A673 (cell line): ENCODE measurements at places on chromosomes 2 and 18. TPM values are rescaled to one million over a fixed set of nuclear protein-coding genes. Genes with fewer than 3 reads are reported as not detected.

DNA sequence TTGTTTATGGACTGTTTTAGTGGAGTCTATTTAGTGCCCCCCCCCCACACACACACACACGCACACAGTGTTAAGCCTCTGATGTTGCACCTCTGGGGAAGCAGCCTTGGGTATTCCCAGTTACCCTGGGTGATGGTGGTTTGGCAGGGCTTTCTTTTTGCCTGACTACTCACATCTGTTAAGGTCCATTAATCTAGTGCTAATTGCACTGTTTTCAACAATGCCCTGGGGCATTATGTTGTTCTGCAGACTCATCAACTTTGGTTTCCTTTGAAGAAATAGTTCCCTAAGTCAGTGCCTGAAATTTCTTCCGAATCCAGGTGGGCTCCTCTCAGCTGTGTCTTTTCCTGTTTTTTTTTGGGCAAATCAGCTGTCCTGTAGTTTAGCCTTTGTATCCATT, 34.7 kb downstream of the SPOPL start:
- no peaks in the 10 kb centered on the region for H3K36me3 ChIP-seq
- peak; percentile 30 for DNase-seq
- no peak overlapping the region for H3K27ac ChIP-seq

Gene PPP1R7
- 70.7 and 76.5 TPM in 2 replicates for total RNA-seq

- no peak overlapping the region for H3K27ac ChIP-seq
- no peak overlapping the region for H3K4me3 ChIP-seq
- no peaks in the 10 kb centered on the region for H3K27me3 ChIP-seq
- H3K4me1 ChIP-seq, result no peaks in the 10 kb centered on the region
Observed at GRCh38 chr2:142734231-142734630, 143.2 kb upstream of the KYNU start.

Gene REG1A
- total RNA-seq, result not detected in 2 replicates

- H3K27me3 ChIP-seq, result no peaks in the 10 kb centered on the region
- DNase-seq, result no peak
- no peaks in the 10 kb centered on the region for H3K36me3 ChIP-seq
- H3K27ac ChIP-seq, result no peak overlapping the region
Observed at GRCh38 chr2:160347269-160347863, 146.2 kb downstream of the RBMS1 start.

DNA sequence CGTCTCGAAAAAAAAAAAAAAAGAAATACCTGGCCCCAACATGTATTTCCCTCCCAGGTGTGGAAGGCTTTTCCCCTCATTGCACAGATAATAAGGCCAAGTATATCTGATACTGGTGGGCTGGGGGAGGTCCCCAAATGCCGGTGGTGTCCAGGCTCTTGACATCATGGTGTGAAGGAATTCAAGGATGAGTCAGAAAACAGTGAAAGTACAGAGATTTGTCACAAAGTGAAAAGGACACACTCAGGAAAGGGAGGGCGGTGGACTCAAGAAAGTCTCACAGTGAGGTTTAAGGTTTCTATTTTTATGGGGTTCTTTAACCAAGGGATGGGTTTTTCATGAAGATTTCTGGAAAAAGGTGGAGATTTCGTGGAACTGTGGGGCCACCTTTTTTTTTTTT, 37.8 kb upstream of the FZD5 start:
- DNase-seq, result no peak
- no peaks in the 10 kb centered on the region for H3K4me1 ChIP-seq
- H3K4me3 ChIP-seq, result no peak overlapping the region
- no peaks in the 10 kb centered on the region for H3K27me3 ChIP-seq

DNA sequence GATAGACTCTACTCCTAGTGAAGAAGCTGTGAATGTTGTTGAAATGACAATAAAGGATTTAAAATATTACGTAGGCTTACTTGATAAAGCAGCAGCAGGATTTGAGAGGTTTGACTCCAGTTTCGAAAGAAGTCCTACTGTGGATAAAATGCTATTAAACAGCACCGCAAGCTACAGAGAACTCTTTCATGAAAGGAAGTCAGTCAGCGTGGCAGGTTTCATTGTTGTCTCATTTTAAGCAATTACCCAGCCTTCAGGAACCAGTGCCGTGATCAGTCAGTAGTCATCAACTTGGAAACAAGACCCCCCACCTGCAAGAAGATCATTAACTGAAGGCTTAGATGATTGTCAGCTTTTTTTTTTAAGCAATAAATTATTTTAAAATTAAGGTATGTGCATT, 14.0 kb downstream of the USP14 start:
- H3K27me3 ChIP-seq, result no peaks in the 10 kb centered on the region
- H3K36me3 ChIP-seq, result peaks cover 41% of the 10 kb centered on the region
- peak overlapping the region; percentile 51 for H3K27ac ChIP-seq
- peaks cover 8% of the 10 kb centered on the region for H3K4me1 ChIP-seq

- no peaks in the 10 kb centered on the region for H3K27me3 ChIP-seq
- peak overlapping the region; percentile 76 for H3K4me3 ChIP-seq
- no peaks in the 10 kb centered on the region for H3K4me1 ChIP-seq
- peak; percentile 68 for DNase-seq
- peak overlapping the region; percentile 42 for H3K27ac ChIP-seq
Observed at GRCh38 chr2:156399950-156400705, 36.1 kb upstream of the GPD2 start.

Gene HOXD13
- total RNA-seq, result 32.7 and 33.8 TPM in 2 replicates

DNA sequence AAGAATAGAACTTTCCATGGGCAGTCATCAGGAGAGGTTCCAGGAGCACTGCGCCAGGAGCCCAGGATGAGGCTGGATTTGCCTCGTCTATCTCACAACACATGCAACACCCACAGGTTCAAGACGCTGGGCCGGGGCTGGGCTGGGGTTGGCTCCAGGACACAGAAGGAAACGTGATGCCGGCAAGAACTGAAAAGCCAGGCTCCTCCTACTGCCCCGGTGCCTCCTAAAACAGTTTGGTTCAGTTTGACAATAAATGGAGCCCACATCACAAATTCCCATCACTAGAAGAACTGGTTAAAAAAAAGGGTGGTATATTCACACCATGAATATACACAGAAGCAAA, 75.9 kb downstream of the INHBB start:
- no peak overlapping the region for H3K4me3 ChIP-seq
- H3K27me3 ChIP-seq, result peaks cover 7% of the 10 kb centered on the region
- H3K36me3 ChIP-seq, result no peaks in the 10 kb centered on the region
- no peak for DNase-seq

DNA sequence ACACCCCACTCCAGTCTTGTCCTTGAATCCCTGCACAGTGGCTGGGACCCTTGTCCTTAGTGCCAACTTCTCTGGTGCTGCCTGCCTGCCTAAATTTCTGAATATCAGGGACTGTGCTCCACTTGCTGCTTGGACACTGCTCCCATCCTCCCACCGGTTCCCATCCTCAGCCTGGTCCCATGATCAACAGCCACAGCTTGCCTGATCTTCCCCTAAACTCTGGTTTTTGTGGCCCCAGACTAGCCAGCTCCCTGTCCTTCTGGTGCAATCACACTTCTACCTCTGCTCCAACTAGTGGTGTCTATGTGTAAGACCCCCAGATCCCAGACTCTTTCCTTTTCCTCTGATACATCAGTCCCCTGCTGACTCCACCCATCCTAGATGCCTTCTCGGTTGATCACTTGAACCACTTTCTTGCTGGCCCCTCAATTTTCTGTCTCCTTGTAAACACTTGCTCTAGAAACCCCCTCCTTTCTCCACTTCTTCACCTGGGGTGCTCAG, 37.2 kb upstream of the POLE4 start:
- no peaks in the 10 kb centered on the region for H3K27me3 ChIP-seq
- no peaks in the 10 kb centered on the region for H3K36me3 ChIP-seq
- DNase-seq, result no peak
- H3K4me3 ChIP-seq, result no peak overlapping the region
- no peaks in the 10 kb centered on the region for H3K4me1 ChIP-seq

GRCh38 chr2:120739438-120740090, 3.9 kb downstream of the GLI2 start:
- peak overlapping the region; percentile 54 for H3K27ac ChIP-seq
- H3K27me3 ChIP-seq, result no peaks in the 10 kb centered on the region
- DNase-seq, result no peak
- H3K4me1 ChIP-seq, result peaks cover 45% of the 10 kb centered on the region
- H3K36me3 ChIP-seq, result no peaks in the 10 kb centered on the region

DNA sequence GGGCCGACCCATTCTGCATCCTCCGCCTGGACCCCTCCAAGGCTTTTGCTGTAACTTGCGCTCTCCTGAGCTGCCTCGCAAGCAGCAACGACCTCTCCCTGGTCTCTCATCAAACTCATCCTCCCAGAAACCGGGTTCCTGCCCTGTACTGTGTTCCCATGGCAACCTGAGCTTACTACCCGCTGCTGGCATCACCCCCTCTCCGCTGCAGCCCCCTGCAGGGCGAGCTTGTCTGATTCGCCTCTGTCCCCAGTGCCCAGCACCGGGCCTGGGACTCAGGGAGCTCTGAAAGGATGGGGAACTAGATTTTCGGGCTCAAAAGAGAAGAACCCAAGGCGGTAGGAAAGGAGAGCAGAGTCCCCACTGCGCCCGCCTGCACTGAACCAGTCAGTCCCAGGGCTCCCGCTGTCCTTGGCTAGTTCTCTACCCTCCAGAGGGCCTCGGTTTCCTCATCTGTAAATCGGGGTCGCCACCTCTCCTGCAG, 463 bp downstream of the HS1BP3 start:
- H3K36me3 ChIP-seq, result no peaks in the 10 kb centered on the region
- peak; percentile 25 for DNase-seq
- no peaks in the 10 kb centered on the region for H3K4me1 ChIP-seq
- peak overlapping the region; percentile 91 for H3K4me3 ChIP-seq
- H3K27me3 ChIP-seq, result peaks cover 1% of the 10 kb centered on the region

Gene MEP1B
- total RNA-seq, result 0.26 TPM in 1 of 2 replicates, not detected in the other

DNA sequence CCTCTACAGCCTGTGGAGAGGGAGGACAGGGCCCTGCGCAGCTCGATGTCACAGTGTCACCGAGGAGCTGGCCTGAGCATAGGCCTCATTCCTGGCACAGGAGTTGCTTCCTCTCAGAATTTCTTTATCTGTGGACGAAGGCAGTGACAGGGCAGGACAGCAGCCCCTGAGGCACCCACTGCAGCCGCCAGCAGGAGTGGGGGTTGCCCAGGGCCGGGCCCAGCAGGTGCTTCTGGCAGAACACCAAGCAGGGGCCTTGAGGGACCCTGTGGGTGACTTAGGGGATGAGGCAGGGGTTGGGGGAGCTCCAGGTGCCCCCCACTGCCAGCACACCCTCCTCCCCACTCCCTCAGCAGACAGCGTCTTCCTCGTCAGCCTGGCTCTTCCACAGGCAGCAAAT, 290.0 kb downstream of the PHLPP1 start:
- no peaks in the 10 kb centered on the region for H3K27me3 ChIP-seq
- H3K4me3 ChIP-seq, result no peak overlapping the region
- H3K4me1 ChIP-seq, result no peaks in the 10 kb centered on the region
- no peak overlapping the region for H3K27ac ChIP-seq
- no peak for DNase-seq

- H3K36me3 ChIP-seq, result no peaks in the 10 kb centered on the region
- no peak overlapping the region for H3K27ac ChIP-seq
- H3K27me3 ChIP-seq, result no peaks in the 10 kb centered on the region
- H3K4me3 ChIP-seq, result no peak overlapping the region
- no peak for DNase-seq
Observed at GRCh38 chr2:152864601-152865149, 146.3 kb downstream of the ARL6IP6 start.

DNA sequence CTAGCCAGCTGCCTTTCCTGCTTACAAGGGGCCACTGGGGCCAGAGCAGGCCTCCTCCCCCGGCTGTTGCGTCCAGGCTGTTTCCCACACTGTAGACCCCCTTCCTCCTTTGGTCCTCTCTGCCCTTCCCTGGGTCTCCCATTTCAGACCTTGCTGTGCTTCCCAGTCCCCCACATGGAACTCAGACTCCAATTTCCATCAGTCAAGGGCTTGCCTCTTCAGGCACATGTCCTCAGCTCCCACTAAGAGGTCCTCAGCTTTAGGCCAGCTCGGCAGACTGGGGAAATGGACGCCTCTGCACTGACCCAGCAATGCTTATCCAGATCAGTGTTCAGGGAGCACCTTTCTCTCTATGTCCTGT, 98.0 kb upstream of the BZW1 start:
- no peaks in the 10 kb centered on the region for H3K36me3 ChIP-seq
- no peak for DNase-seq
- no peaks in the 10 kb centered on the region for H3K4me1 ChIP-seq
- no peak overlapping the region for H3K4me3 ChIP-seq
- H3K27ac ChIP-seq, result peak overlapping the region; percentile 60

Gene CACNB4
- total RNA-seq, result 0.19 TPM in 1 of 2 replicates, not detected in the other

Gene PRKAG3
- total RNA-seq, result not detected in 2 replicates

Gene ALPI
- not detected in 2 replicates for total RNA-seq

DNA sequence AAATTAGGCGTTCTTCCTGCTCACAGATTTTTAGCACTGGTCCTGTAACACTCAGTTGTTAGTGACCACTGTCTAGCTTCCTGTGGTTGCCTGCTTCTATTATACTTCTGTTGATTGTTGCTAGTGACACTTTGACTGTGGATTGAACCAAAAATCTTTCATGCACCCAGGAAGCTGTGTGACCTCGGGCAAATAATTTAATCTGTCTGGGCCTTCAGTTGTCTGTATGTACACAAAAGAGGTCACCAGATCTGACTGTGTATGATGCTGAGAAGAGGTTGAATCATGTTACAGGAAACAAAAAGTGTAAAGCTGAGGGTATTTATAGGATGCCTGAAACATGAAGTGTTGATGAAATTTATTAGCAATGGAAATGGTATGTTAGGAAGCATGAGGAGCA, 12.7 kb downstream of the ICOS start:
- no peaks in the 10 kb centered on the region for H3K27me3 ChIP-seq
- no peaks in the 10 kb centered on the region for H3K36me3 ChIP-seq
- DNase-seq, result no peak

DNA sequence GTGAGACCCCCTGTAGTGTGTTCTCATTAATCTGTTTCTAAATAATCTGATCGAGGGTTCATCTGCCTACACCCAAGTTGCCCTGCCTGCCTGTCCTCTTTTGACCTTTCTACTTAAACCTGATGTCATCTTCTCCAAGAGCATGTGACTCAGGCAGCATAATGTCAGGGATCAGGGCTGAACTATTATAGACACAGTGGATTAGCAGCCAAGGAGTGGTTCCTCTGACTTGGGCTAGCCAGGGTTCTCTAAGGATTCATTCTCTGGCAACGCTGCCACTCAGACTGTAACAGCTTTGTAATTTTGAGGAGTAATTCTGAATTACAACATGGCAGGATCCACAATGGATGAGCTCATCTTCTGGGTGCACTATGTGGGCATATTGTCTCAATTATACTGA, 124.0 kb downstream of the MDH1 start:
- H3K27ac ChIP-seq, result no peak overlapping the region
- no peaks in the 10 kb centered on the region for H3K36me3 ChIP-seq
- H3K4me1 ChIP-seq, result no peaks in the 10 kb centered on the region
- peak; percentile 27 for DNase-seq
- no peak overlapping the region for H3K4me3 ChIP-seq
- no peaks in the 10 kb centered on the region for H3K27me3 ChIP-seq

Gene SIX3
- 0.56 and 0.59 TPM in 2 replicates for total RNA-seq

DNA sequence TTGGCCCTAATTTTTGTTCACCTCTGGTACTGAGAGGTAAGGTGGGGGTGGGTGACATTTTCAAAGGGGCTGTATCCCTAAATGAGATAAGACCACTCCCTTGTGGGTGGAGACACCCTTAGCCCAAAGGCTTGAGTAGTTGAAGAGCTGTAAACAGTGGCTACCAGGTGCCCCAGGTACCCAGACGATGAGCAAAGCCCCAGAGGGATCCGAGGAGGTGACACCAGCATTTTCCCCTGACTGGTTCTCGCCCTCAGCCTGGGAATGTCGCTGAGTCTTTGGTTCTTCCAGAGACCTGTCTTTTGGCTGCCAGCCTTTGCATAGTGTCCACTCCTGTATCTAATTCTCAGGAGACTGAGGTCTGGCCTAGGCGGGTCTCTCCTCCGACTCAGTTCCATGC, 36.5 kb downstream of the RRM2 start:
- H3K27me3 ChIP-seq, result no peaks in the 10 kb centered on the region
- H3K36me3 ChIP-seq, result no peaks in the 10 kb centered on the region
- DNase-seq, result no peak
- no peak overlapping the region for H3K4me3 ChIP-seq
- peaks cover 15% of the 10 kb centered on the region for H3K4me1 ChIP-seq
